ENCODE measurements at places on chromosomes 11 and 22. TPM values are rescaled to one million over a fixed set of nuclear protein-coding genes. Genes with fewer than 3 reads are reported as not detected.

SCGB1D1 gene
- total RNA-seq, result not detected

CBX7 gene
- total RNA-seq, result 5.1 TPM

NOX4 gene
- total RNA-seq, result 47.7 TPM

INS gene
- total RNA-seq, result not detected

Data from endothelial cell of umbilical vein (primary cell).